Omental fat pad (tissue), 4 donors: ENCODE measurements at places on chromosomes 7 and 10. TPM values are rescaled to one million over a fixed set of nuclear protein-coding genes. Genes with fewer than 3 reads are reported as not detected.

DNA sequence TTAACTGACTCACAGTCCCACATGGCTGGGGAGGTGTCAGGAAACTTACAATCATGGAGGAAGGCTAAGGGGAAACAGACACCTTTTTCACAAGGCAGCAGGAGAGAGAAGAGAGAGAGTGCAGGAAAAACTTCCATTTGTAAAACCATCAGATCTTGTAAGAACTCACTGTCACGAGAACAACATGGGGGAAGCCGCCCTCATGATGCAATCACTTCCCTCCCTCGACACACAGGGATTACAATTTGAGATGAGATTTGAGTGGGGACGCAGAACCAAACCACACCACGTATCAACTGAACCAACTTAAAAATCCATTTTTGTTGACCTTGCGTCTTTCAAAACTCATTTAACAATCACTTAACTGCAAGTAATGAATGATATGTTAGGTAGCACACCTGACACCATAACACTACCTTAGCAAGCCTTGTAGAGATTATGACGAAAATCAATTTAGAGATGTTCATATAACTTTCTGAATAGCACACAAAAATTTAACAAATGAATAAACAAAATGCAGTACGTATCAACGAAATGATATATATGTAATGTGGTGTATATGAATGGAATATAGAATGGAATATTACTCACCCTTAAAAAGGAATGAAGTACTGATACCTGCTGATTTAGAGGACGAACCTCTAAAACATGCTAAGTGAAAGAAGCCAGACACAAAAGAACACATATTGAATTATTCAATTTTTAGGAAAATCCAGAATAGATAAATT lies 3.7 kb downstream of the FAM3C start:
- DNase-seq = no peak

GRCh38 chr7:101108330-101108857 lies 18.5 kb upstream of the SERPINE1 start:
- no peak for DNase-seq

GRCh38 chr7:98963305-98963704 lies 85.0 kb downstream of the TRRAP start:
- no peak for DNase-seq

- no peak for DNase-seq
Observed at GRCh38 chr10:76309741-76310587, 878.5 kb downstream of the LRMDA start.

DNA sequence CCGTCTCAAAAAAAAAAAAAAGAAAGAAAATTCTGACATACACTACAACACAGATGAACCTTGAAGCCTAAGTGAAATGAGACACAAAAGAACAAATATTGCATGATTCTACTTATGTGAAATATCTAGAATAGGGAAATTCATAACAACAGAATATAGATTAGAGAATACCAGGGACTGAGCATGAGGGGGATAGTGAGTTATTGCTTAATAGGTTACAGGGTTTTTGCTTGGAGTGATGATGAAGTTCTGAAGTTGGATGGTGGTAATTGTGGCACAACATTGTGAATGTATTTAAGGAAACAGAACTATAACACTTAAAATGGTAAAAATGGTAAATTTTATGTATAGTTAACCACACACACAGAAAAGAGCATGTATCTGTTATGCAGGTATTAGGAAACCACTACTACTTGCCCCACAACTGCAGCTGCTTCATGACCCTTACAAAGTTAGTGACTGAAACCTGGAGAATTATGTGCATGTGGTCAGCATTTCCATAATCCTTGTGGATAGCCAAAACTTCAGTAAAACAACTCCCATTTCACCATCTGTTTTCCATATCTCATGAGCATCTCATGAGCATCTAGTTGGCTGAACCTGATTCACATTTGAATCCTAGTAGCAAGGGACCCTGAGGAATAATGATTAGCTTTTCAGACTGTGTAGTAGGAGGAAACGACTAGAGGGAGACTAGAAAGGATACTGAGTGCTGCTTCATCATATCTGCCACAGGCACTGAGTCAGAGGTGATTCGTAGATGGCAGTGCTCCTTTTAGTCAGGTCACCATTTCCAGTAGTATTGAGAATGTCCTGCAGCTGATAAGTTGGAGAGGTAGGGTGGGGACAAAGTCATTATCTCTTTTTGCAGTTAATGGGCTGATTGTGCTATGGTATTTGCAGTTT lies 26.3 kb downstream of the SAMD8 start:
- DNase-seq = no peak

DNA sequence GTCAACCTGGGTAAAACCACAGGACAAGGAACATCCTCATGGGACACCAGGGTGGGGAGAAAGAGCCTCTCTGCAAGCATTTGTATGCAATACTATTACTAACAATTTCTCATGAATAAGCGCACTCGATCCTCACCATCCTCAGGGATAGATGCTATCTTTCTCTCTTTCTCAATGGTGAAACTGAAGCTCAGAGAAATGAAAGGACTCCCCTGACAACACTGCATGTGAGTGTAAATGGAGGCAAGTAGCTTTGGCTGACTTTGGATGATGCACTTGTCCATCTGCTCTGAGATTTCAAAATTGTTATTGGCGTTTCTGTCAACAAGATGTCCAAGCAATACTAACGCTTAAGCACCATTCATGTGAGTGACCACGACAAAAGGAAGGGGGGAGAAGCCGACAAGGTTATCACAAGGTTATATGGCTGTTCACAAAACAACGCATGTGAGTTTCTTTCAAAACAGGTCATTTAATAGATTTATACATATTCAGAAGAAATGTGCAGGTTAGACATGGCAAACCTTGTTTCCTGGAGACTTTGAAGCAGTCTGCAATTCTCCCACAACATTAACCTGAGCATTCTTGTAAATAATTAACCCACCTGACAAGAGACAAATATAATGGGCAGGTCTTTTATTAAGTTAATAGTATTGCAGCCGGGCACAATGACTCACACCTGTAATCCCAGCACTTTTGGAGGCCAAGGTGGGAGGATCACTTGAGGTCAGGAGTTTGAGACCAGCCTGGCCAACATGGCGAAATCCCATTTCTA lies 54.0 kb downstream of the IFIT5 start:
- no peak for DNase-seq

- DNase-seq = no peak
Observed at GRCh38 chr10:127012769-127013152, 107.5 kb downstream of the DOCK1 start.

GRCh38 chr10:3401491-3401938 lies 228.9 kb upstream of the PITRM1 start:
- DNase-seq = no peak

GRCh38 chr7:78191475-78192079 lies 393.0 kb downstream of the PHTF2 start:
- no peak for DNase-seq

Gene BAG3
- total RNA-seq = 43.4 TPM

Gene LBX1
- not detected for total RNA-seq

Gene MUC12
- not detected for total RNA-seq

Gene TMEM196
- 0.82 TPM for total RNA-seq
